Right ventricle myocardium inferior (tissue), 1 donor: ENCODE measurements at places on chromosomes 5 and 9. TPM values are rescaled to one million over a fixed set of nuclear protein-coding genes. Genes with fewer than 3 reads are reported as not detected.

MED10 gene
- 28.9 TPM for total RNA-seq

PCDHB6 gene
- total RNA-seq, result 0.51 TPM

C5 gene
- total RNA-seq, result 1.6 TPM

TPRN gene
- total RNA-seq, result 27.9 TPM

PITX1 gene
- not detected for total RNA-seq

MED7 gene
- total RNA-seq, result 9.0 TPM

PLAC8L1 gene
- not detected for total RNA-seq

CDH9 gene
- not detected for total RNA-seq

DMRT1 gene
- not detected for total RNA-seq

THOC3 gene
- 10.0 TPM for total RNA-seq

ZNF300 gene
- total RNA-seq, result 0.76 TPM

CTXN3 gene
- total RNA-seq, result not detected

DNAJC18 gene
- total RNA-seq, result 7.9 TPM

DENND4C gene
- total RNA-seq, result 22.0 TPM

SLC4A9 gene
- not detected for total RNA-seq

TNFSF15 gene
- total RNA-seq, result 0.08 TPM

RELL2 gene
- total RNA-seq, result 0.78 TPM

ORM2 gene
- total RNA-seq, result not detected

IL5 gene
- total RNA-seq, result not detected

SPATA31D4 gene
- not detected for total RNA-seq

ANKHD1 gene
- total RNA-seq, result 57.2 TPM

NMUR2 gene
- total RNA-seq, result 0.14 TPM

SPINK1 gene
- not detected for total RNA-seq

NSG2 gene
- 0.30 TPM for total RNA-seq

FCN2 gene
- not detected for total RNA-seq

SPINK13 gene
- total RNA-seq, result not detected

ATP10B gene
- not detected for total RNA-seq

CTSV gene
- total RNA-seq, result not detected

PCDHB12 gene
- 1.3 TPM for total RNA-seq

ZNF483 gene
- total RNA-seq, result 4.2 TPM

FGF1 gene
- 57.0 TPM for total RNA-seq

OBP2B gene
- not detected for total RNA-seq

EEIG1 gene
- 25.3 TPM for total RNA-seq

TAF1L gene
- total RNA-seq, result not detected

AGXT2 gene
- not detected for total RNA-seq

PRDM9 gene
- not detected for total RNA-seq

TMEM232 gene
- 1.4 TPM for total RNA-seq

TRPM3 gene
- total RNA-seq, result not detected

IL13 gene
- total RNA-seq, result not detected

IFNA13 gene
- total RNA-seq, result not detected

MED27 gene
- total RNA-seq, result 15.1 TPM

CAMK2A gene
- 17.0 TPM for total RNA-seq
